ENCODE measurements at places on chromosomes 12 and 14.

GRCh38 chr14:89690139-89690538 lies 264.4 kb downstream of the EFCAB11 start:
- DNase-seq, result no peak

- no peak for DNase-seq
These were observed 48.9 kb upstream of the EML1 start for GRCh38 chr14:99744199-99744872.

DNA sequence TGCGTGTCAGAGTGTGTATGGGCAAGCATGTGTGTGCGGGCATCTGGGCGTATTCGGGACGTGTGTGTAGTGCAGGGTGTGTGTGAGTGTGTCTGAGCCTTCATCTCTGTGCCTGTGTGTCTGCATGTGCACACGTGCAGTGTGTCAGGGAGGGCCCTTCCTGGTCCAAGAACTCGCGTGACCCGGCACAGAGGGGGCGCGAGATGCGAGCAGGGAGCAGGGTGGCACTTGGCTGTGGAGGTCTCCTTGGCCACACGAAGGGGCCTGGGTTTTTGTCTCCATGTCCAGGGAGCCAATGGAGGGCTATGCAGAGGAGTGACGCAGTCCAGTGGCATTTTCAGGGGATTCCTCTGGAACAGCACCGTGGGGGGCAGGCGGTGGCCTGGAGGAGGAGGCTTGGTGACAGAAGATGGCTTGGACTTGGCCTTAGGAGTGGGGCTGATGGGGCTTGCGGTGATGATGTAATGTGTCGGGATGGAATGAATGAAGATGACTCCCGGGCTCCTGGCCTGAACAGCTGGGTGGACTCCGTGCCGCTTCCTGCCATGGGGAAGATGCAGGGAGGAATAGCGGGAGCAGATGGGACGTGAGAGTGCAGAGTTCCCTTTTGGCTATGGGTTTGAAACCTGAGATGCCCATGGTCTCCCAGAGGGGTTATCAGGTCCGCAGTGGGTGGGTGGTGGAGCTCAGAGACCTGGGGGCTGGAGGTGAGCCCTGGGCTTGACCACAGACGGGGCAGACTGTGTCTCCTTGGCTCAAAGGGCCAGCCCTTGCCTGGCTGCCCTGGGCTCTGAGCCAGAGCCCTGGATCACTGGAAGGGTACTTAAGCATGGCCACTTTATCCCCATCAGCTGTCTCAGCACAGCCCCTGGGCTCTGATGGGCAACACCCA lies 208.3 kb downstream of the PHETA1 start:
- DNase-seq, result no peak

DNA sequence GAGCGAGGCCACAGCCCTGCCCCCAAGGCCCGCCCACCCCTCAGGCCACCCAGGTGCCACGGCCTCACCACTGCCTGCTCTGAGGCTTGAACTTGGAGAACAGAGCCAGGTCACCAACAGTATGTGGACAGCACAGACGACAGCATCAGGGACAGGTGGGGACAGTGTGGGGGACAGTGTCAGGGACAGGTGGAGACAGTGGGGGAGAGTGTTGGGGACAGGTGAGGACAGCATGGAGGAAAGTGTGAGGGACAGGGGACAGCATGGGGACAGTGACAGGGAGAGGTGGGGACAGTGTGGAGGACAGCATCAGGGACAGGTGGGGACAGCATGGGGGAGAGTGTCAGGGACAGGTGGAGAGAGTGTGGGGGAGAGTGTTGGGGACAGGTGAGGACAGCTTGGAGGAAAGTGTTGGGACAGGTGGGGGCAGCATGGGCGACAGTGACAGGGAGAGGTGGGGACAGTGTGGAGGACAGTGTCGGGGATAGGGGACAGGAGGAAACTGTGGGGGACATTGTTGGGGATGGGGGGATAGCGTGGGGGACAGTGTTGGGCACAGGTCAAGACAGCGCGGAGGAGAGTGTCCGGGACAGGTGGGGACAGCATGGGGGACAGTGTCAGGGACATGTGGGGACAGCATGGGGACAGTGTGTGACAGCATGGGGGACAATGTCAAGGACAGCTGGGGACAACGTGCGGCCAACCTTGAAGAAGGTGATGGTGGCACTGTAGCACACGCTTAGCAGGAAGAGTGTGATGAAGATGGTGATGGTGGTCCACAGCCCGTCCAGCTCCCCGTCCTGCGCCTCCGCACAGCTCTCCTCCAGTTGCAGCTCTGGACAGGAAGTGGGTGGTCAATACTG lies 114.9 kb downstream of the TMEM121 start:
- no peak for DNase-seq

DNA sequence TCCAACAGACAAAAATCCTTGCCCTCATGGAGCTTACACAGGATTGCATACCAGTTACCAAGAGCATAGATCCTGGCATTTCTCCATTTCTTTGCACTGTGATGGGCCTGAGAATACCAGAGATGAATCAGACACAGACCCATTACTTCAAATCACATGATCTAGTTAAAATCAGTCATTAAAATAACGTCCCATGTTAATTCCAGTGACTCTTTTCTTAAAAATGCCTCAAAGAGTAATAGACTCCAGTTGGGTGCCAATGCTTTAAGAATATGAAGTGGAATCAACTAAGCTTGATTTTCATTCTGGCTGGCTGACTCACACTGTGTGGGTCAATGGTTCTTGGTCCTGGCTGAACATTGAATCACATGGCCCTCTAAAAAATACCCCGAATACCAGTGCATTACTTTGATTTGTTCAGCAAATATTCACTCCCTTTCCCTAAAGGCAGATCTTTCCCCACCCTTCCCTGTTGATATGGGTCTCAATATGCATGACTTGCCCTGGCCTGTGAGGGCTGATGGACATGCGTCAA lies 11.0 kb downstream of the ASB2 start:
- no peak for DNase-seq

DNA sequence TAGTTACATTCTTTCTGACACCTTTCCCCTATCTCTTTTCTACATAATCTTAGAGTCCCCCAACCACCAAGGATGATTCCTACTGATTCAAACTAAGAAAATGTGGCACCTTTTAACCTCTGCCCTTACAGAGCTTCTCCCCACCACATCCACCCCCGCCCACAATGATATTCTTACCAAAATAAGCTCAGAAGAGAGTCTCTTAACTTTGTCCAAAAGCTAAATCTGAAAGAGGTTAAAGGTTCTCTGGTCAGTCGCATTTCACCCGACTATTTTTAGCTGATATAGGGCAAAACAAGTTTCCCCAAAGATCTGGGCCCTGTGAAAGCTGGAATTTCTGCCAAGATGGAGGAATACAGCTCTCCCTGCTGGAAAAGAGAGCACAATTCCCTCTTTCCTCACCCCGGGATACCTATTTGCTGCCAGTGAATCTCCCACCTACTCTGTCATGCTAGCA lies 128.6 kb downstream of the ZFP36L1 start:
- no peak for DNase-seq

- no peak for DNase-seq
These were observed 6.3 kb downstream of the LRRC74A start for GRCh38 chr14:76832503-76832988.

GRCh38 chr12:21925296-21925913 lies 15.8 kb downstream of the ABCC9 start:
- DNase-seq, result no peak

GRCh38 chr12:118033323-118033722 lies 16.8 kb downstream of the RFC5 start:
- no peak for DNase-seq

All from erythroblast (primary cell).